ENCODE measurements at places on chromosomes 7 and 10.

DNA sequence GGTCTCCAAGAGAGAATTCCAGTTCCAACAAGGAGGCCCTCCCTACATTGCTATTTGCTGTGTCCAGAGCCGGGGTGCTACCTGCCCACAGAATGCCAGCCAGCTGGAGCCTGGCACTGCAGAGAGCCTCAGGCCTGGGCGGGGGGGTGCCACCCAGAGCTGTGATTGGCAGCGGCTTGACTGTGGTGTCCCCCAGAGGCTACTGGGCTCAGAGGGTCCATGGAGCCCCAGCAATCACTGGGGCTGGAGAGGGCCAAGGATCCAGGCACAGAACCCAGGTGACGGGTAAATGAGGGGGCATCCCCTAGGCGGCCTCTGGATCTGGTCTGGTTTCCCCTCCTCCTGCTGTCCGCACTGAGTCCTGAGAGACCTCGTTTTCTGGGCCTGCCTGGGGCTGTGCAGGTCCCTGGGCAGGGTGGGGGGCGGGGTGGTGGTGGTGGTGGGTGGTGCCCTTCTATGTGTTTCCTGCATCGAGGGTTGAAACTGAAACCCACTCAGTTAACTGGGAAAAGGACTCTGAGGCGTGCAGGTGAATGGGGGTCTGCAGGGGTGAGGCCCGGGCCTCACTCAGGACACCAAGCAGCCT lies 12.6 kb downstream of the DPYSL4 start:
- no peak for DNase-seq

GRCh38 chr10:96271016-96271815 lies at the start of gene BLNK:
TSS of gene BLNK (minus strand) at chr10:96271569. CDS start at chr10:96271398, 171 bp downstream.
- no peak for DNase-seq

- no peak for DNase-seq
Measured at GRCh38 chr7:54995610-54996363, 23.0 kb upstream of the EGFR start.

DNA sequence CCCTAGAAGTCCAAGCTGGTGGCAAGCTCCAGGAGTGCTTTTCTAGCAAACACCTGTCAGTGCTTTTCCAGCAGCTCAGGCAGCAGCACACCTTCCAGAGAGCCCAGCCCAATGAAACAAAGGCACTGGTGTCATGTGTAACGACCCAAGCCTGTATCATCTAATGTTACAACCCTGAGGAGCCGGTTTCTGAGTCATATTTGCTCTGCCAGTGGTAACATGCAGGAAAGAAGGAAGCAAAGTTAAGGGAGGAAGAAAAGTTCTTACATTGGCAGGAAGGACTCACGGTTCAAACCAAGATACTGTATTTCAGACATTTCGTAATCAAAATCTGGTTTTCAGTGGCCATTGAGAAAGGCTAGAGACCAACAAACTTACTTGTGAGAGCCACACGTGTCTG lies at the start of gene ANKRD22:
Gene ANKRD22 (minus strand): TSS at position 139 of the 400 bp plus-strand sequence. CDS start 237 bp downstream, outside the sequence.
- DNase-seq: peak; percentile 59
